Activated naive CD4-positive, alpha-beta T cell treated with anti-CD3 and anti-CD28 coated beads, Interleukin-2, amount 50 U/mL, for 16 hours (primary cell): ENCODE measurements at places on chromosomes 1 and 21.

DNA sequence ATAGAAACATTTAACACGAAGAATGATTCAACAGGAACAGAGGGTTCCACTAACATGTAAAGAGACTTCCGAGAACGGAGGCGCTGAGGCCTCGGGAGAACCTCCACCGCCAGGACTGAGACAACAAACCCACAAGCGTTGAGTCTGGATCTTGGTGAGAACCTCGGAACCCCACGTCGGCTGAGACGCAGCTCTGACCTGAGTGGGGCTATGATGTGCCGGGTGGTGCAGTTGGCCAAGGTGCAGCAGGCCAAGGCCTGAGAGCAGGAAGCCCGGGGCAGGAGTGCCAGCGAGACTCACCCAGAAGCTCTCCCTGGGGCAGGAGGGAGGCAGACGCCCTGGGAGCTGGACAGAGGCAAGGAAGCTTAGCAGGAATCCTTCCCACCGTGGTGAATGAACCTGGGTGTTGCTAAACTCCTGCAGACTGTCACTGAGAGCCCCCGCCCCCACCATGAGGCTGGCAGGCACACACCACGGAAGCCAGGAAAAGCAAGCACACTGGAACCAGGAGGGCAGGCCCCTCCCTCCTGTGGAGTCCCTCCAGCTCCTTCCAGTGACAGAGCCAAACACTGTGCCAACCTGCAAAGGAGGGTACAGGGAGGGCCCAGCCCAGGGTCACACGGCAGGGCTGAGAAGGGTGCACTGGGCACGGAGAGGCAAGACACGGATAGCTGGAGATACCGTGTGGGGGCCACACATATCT is 34.8 kb downstream of the WDR4 start:
- DNase-seq, result peak; percentile 5

DNA sequence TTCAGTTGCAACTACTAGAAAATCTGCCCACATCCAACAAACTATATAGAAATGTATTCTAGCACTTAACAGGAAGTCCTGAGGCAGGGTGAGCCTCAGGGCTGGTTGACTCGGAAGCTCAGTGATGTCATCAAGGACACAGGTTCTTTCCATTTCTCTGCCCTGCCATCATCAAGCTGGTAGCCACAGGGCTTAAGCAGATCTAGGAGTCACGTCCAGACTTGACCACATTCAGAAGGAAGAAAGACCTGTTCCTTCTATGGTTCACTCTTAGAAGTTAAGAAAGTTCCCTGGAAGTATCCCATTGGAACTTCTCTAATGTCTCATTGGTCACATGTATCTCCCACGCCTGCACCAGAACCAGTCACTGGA is 438.1 kb downstream of the PRDM2 start:
- no peak for DNase-seq

DNA sequence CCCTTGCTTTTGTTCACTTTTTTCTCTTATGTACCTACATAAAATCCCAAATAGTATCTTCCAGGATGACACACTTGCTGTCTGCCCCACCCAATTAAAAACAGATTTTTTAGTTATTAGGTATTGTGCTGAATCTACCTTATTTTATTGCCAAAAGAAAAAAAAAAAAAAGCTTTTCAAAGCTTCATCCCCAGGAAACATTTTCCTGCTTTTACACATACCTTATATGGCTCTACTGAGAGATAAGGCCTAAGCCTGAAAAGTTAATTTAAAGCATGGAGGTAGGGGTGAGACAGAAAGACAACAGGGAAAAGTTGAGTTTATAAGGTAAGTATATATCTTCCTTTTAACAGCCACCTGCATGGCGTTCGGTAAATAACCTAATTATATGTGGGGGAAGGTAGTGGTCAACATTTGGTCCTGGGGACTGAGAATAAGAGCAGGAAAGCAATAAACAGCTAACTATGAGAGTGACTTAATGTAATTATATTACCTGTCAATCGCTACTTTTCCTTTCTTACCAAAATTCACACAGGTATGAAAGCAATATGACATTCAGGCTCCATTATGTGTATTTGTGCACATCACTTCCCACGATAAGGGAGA is 54.6 kb upstream of the BOLA1 start:
- no peak for DNase-seq

- DNase-seq, result no peak
Observed at GRCh38 chr1:6612641-6613360, 730 bp upstream of the PHF13 start.

GRCh38 chr1:20478057-20478635 is 7.9 kb downstream of the CAMK2N1 start:
- DNase-seq, result no peak

DNA sequence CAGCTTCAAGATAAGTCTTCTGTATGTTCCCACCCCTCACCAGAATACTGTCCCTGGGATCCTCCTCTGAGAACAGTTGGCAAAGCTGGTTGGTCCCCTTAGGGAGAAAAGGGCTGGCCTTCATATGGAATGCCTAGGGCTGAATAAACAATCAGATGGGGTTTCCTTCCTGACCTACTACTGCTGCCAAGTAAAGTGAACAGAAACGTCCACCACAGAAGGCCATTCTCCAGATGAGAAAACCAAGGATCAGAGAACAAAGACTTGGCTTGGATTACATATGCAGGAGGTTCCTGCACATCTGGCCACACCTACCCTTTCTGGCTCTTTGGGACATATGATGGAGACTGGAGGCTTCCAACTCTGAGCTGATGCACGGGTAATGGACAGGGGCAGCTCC is 194.5 kb downstream of the HIVEP3 start:
- DNase-seq, result no peak

GRCh38 chr1:54474310-54475251 is 68.4 kb upstream of the SSBP3 start:
- DNase-seq, result peak; percentile 40

DNA sequence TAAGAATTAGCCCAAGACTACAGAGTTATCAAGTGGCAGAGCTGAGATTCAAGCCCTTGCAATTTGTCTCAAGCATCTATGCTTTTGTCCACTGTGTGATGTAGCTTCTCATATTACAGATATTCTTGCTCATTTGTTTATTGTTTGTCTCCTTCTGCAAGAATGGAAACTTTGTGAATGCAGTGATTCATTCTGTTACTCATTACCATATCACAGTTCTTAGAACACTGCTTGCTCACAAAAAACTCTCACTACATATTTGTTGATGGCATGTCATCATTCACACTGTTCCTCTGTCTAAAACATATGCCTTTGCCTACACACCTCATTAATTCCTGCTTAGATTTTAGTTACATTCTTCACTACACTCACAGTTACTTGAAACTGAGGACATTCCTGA is 1198.9 kb downstream of the PLA2G4A start:
- no peak for DNase-seq

GRCh38 chr1:247647864-247648263 is 31.7 kb downstream of the OR13G1 start:
- no peak for DNase-seq

DNA sequence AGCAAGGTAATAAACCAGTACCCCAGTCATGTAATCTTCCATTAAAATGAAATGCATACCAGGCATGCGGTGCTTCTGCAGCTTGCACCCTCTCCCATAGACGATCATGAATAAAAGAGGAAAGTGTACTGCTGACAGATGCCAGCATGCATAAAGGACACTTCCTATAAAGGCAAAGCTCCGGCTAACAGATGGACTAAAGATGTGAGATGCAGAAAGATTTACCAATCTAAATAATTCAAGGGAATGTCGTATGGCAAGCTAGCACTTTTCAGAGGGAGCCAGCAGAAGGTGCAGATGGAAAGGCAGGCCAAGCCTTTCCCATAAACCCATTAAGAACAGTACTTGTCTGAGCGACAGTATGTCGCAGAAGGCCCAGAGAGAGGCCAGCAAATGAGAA is 542.0 kb downstream of the NUF2 start:
- no peak for DNase-seq

DNA sequence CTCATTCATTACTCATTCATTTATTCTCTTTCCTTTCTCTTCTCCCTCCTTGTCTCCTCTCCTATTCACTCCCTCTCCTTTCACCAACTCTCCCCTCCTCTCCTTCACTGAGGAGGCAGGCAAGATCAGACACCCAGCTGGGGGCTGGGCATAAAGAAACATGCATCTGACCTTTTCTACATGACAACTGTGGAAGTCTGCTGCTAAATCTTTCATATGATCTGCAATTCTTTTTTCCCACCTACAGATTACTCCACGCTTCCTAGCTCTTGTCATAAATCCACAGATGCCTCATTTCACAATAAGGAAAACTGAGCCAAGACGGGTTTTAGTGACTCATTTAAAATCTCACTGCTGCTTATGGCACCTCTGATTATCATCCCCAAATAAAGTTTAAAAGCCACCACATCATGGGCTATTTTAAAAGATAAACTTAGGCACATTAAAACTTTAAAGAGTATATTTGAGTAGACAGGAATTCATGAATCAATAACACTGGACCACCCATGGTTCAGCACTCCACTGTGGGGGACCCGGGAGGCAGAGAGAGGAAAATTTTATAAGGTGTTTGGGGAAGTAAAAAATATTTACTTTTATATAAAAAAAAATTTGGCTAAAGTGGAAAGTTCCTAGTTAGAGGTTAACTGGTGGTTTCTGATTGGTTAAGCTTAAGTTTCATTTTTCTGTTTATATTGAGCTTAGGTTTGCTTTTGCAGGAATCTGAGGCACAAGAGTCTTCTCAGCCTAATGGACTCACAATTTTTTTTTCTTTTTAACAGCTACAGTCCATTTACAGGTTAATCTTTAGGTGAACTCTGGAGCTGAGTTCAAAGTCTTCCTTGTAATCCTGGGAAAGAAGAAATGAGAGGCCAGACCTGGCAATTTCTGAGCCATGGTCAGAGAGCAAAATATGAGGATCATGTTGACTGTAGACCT is 55.8 kb upstream of the DNAH14 start:
- no peak for DNase-seq
